CD4-positive, alpha-beta T cell treated with Interleukin-17A for 4 hours (primary cell): ENCODE measurements at places on chromosomes 6 and 20.
A peak's percentile ranks its signal among the peaks of the same experiment; 100 is the strongest.

DNA sequence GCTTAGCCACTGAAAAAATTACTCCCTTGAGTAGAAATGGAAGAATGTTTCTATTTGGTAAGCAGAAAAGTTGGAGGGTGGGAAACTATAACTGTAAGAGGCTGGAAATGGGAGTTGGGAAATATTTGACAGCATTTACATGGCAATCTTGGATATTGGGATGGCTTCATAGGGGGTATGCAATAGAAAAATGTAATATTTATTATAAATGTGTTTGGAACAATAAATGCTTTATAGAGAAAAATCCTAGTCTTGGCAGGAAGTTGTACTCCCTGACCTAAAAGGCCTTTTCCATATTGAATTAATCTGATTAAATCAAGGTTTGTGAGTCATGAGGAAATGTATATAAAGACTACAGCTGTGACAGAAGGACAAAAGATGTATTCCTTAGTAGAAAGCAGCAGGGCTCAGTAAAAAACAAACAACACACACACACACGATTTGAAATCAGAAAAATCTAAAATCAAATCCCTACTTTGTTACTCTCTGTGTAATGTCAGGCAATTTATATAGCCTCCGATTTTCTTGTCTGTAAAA lies 272.3 kb downstream of the CD109 start:
- DNase-seq: no peak

- DNase-seq: no peak
Measured at GRCh38 chr6:4670290-4670689, 105.9 kb upstream of the CDYL start.

DNA sequence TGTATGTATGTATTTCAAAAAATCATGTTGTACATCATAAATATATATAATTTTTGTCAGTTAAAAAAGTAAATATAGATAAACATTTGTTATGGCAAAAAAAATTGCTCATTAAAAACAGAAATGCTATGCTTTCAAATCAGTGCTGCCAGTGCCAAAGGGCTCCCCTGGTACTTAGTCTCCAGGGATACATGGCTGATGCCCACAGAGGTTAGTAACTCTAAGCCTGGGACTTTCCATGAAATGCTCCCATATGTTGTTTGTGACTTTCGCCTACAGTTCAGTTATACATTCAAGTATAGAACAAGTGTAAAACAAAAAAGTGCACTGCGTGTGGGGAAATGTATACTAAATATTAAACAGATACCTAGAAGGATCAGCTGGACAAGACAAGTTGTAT lies 104.0 kb downstream of the TENT5A start:
- DNase-seq: no peak

- no peak for DNase-seq
Measured at GRCh38 chr6:20664250-20664649, 130.0 kb downstream of the CDKAL1 start.

- no peak for DNase-seq
Measured at GRCh38 chr6:75590370-75590769, 11.3 kb upstream of the SENP6 start.

DNA sequence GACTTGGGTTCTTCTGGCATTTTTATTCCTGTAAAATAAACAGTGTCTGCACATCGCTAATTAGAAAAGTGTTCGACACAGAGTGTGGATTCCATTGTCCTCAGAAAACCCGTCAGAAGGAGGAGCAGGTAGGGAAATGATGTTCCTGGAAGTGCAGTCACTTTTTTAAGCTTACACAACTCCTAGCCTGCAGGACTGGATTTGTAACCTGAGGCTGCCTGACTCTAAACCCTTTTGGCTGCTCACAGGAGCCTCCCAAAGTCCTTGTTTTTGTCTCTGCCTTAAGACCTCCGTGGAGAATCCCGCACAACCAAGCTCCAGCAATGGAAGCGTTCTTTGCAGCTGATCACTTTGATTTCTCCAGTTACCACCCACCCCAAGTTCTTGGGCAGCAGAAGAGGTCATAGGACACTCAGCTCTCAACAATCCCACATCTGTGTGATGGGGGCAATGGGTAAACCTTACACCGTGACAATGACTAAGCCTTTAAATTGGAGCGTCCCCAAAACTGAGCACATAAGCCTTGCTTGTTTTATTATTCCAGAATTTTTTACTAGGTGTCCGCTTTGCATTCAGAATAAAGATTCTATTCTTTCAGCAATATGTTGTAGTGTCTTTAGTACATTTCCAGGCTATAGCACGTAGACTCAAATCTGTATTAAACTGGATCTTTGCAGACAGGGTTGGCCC lies 227.9 kb downstream of the TBXT start:
- DNase-seq: no peak

DNA sequence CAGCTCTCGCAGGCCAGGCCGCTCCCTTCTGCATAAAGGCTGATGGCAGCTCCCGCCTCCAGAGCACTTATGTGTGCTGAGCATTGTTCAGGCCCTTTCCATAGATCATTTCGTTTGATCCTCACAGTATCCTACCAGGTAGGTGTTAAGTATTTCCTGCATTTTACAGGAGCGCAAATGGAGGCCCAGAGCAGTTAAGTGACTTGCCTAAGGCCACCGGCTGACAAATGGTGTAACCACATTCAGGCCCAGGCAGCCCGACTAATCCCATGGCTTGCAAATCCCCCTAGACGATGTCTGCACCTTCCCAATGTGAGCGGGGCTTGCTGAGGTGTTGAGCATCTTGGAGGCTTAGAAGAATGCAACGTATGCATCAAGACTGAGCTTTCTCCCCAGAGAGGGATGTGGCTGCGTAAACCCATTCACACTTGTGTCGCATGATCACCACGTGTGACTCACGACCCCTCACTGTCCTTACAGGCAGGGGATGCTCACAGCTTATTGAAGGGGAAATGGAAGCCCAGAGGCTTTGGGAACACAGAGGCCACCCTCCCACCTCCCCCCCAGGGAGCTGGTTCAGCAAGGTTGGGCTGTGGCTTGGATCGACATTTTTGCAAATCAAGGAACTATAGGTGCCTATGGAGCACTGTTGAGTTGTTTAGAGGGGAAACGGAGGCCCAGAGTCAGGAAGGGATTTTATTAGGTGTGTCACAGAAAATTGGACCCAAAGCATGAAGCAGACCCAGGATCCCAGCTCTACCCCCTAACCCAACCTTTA lies 7.0 kb downstream of the BPIFB2 start:
- DNase-seq: no peak

- DNase-seq: no peak
Measured at GRCh38 chr6:123640567-123641187, 3.9 kb upstream of the TRDN start.

DNA sequence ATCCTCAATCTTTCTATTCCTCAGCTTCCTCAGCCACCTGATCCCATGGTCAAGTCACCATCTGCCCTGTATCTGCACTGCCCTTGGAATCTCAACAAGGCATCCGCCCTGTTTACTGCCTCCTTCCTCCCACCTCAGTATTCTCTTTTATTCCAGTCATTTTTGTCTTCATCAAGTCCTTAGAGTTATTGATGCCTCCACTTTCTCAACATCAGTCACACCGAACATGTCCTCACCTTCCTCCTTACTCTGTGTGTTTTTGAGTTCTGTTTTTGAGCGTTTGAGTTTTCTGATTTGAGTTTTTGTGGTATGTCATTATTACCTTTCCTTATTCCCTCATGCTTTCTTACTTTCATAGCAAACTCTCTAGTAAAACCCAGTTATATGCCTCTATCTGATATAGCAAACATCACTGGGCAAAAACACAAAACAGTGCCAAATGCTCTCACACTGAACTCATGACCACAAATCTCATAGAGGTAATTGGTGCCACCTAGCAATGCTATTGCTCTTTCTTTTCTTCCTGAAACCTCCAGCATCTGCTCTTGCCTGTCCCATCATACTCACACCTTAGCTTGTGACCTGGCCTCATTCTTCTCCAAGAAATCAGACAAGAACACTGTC lies 11.8 kb upstream of the GNRH2 start:
- DNase-seq: no peak

GRCh38 chr20:40650707-40651106 lies 38.3 kb downstream of the MAFB start:
- no peak for DNase-seq

GRCh38 chr20:40196846-40197436 lies 492.1 kb downstream of the MAFB start:
- DNase-seq: no peak

DNA sequence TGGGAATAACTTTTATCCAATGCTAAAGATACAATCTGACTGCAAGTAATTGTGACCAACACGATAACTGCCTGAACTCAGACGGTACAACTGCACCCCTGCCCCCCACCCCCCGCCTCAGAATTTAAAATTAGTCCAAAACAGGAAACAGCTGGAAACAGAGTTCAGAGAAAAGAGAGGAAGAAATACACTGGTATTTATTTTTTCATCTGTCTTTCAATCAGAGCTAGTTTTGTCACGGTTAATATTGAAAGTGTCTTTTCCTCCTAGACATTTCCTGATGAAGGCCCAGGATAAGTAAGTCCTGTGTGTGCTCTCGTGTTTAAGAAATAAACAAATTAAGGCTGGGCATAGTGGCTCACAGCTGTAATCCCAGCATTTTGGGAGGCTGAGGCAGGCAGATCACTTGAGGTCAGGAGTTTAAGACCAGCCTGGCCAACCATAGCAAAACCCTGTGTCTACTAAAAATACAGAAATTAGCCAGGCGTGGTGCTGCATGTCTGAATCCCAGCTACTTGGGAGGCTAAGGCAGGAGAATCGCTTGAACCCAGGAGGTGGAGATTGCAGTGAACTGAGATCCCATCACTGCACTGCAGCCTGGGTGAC lies 21.5 kb downstream of the ACSS1 start:
- DNase-seq: no peak

DNA sequence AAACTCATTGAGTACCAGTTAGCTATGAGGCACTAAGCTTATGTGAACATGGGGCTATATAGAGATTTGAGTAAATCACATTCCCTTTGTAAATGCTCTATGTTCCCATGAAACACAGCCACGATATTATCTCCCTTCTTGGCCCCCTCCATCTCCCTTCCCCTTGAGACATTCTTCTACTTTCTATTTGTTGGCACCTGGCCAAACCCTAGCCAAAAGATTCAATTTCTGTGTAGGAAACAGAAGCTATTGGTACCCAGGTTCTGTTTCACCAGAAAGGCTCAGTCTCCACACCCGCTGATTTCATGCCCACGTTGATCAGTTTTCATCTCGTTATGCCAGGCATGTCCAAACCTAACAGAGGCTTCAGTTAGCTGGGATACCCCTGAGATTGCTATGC lies 145.5 kb upstream of the LAMP5 start:
- DNase-seq: no peak

GRCh38 chr6:29924287-29924686 lies 18.0 kb upstream of the HLA-A start:
- no peak for DNase-seq

GRCh38 chr6:114342086-114342825 lies 567 bp downstream of the HS3ST5 start:
- DNase-seq: no peak

DNA sequence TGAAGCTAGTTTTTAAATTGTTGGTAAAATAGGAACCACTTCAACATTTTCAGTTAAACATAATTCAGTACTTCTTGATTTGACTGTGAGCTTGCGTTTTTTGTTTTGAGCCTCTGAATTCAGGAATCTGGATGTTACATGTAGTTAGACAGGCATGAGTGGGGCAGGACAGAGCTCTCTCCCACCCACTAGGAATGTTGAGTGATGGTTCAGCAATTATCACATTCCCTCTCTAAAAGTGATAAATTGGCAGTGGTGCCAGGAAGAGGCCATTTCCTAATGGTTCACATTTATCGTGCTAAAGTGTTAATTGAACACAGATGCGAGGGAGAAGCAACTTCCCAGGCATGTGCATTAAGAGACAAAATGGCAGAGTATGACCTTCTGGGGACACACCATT lies 465.5 kb upstream of the HTR1E start:
- DNase-seq: no peak

GRCh38 chr6:86723729-86724128 lies 213.6 kb upstream of the HTR1E start:
- no peak for DNase-seq

GRCh38 chr6:126805861-126806260 lies 312.6 kb upstream of the RSPO3 start:
- no peak for DNase-seq

- DNase-seq: peak; percentile 13
Measured at GRCh38 chr6:155380666-155381332, 66.5 kb upstream of the TFB1M start.

- no peak for DNase-seq
Measured at GRCh38 chr20:63503524-63503923, 4.6 kb upstream of the EEF1A2 start.

DNA sequence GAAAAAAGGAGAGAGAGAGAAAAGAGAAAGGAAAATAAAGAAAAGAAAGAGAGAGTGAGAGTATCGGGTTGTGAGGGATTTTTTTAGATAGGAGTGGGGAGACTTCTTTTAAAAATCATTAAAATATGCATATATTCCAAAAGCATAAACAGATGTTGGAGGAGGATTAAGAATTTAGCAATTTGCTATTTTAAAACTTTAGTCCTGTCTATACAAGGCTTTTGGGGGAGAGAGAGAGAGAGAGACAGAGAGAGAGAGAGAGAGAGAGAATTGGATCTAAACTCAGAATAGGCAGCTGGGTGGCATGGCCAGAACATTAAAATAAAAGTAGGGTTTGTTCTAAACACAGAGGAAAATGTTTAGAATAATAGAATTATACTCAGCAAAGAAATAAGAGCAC lies 72.1 kb downstream of the SOD2 start:
- no peak for DNase-seq

GRCh38 chr6:39847221-39847620 lies 55.0 kb downstream of the DAAM2 start:
- no peak for DNase-seq

- no peak for DNase-seq
Measured at GRCh38 chr20:48912065-48912464, 9.4 kb upstream of the ARFGEF2 start.

DNA sequence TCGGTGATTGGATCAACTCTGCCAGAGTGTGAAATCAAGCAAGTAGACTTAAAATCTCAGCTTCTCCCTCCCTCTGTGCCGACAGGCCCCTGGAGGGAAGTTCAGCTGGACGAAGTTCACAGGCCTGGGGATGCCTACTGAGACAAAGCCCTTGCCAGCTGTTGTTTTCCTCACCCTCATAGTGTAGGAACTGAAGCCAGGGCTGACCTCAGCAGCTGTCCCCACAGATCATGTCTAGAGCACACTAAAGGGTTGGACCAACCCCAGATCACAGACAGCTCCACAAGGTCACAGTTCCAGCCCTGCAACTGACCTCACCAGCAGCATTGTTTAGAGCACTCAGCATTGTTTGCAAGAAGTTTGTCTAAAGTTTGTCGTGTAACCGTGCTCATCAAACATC lies 261.9 kb upstream of the ECI2 start:
- DNase-seq: no peak

DNA sequence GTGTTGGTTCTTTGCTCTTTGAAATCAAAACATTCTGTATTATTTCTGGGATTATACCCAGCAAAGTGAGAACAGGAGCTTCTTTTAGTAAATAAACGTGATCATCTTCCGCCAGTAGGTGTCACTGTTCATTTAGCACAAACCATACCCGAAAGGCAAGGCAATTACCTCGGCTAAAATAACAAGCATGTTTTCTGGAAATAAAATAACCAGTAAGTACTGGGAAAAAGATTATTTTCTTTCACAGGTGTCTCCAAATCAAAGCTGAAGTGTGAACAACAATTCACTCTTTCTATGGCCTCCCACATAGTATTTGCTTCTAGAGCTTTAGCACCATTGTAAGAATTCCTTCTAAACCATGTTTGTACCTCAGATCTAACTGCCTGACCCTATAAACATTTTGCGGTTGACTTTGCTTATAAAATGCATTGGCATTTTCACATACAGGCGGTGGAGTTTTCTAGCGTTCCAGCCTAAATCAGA lies 144.6 kb upstream of the AGPAT4 start:
- peak; percentile 19 for DNase-seq

GRCh38 chr6:124769811-124770544 lies 192.3 kb upstream of the RNF217 start:
- DNase-seq: no peak

GRCh38 chr20:25623225-25623735 lies 534 bp downstream of the NANP start:
- DNase-seq: peak; percentile 42
